ENCODE measurements at places on chromosomes 3 and 15. TPM values are rescaled to one million over a fixed set of nuclear protein-coding genes. Genes with fewer than 3 reads are reported as not detected.

SAMD7 gene
- not detected for total RNA-seq

RBP2 gene
- total RNA-seq, result 295 TPM

CACNA2D2 gene
- 0.87 TPM for total RNA-seq

CILP gene
- 62.9 TPM for total RNA-seq

TMEM40 gene
- not detected for total RNA-seq

CPN2 gene
- 3.5 TPM for total RNA-seq

BTLA gene
- not detected for total RNA-seq

SV2B gene
- total RNA-seq, result 0.56 TPM
